Activated CD4-positive, alpha-beta T cell treated with anti-CD3 and anti-CD28 coated beads, Interleukin-10, Interleukin-2, amounts not matched to agents 100 ng/mL and 50 ng/mL, durations not matched to agents 16 hours and 8 hours (primary cell): ENCODE measurements at places on chromosomes 7 and 10.

- peak; percentile 8 for DNase-seq
Measured at GRCh38 chr10:126459878-126460481, 71.7 kb upstream of the ADAM12 start.

GRCh38 chr7:49774459-49775064 lies 1.1 kb downstream of the VWC2 start:
- DNase-seq: no peak

GRCh38 chr7:85001495-85002345 lies 185.1 kb downstream of the SEMA3D start:
- DNase-seq: no peak

DNA sequence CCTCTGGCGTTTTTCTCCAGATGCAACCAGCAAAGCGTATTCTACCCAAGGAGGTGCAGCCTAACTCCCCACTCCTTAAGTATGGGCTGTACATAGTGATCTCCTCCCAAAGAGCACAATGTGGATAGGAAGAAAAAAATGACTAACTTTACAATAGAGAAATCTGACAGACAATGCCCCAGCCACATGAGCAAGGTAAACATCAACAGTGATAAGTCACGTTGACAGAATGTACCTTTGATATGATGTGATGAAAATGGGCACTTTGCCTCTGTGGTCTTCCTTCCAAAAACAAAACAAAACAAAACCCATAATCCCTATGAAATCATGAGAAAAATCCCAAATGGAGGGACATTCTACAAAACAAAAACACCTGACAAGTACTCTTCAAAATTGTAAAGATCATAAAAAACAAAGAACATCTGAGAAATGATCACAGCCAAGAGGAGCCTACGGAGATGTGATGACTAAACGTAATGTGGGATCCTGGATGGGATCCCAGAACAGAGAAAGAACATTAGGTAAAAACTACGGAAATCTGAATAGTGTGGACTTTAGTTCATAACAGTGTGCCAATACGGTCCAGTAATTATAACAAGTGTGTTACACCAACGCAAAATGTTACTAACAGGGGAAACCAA lies 50.6 kb downstream of the ABLIM1 start:
- no peak for DNase-seq

DNA sequence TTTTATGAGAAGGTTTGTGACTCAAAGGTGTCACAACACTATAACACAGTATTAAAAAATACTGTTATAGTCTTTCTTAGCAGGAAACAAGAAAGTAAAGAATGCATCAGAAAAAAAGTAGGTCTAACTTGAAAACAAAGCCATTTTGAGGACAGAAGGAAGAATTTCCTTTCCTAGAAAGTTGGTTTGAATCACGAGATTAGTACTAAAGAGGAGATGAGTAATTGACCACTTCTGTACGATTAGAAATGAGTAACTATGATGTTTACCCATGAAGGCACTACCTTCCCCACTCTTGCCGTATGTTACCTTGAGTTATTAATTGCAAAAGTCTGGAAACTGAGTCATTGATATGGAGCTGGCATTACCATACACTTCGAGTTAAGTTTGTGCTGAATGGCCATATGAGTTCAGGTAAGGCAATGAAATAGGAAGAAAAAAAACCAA lies 65.2 kb downstream of the FAM185A start:
- peak; percentile 69 for DNase-seq

DNA sequence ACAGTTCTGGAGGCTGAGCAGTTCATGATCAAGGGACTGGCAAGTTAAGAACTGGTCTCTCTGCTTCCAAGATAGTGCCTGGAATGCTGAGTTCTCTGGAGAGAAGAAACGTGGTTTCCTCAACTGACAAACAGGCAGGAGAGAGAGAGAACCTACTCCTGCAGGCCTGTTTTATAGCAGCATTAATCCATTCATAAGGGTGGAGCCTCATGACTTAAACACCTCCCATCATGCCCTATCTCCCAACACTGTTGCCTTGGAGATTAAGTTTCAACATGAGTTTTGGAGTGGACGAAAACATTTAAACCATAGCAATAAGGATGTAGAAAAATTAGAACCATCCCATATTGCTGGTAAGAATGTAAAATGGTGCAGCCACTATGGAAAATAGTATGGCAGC lies 32.3 kb upstream of the IMMP2L start:
- no peak for DNase-seq

DNA sequence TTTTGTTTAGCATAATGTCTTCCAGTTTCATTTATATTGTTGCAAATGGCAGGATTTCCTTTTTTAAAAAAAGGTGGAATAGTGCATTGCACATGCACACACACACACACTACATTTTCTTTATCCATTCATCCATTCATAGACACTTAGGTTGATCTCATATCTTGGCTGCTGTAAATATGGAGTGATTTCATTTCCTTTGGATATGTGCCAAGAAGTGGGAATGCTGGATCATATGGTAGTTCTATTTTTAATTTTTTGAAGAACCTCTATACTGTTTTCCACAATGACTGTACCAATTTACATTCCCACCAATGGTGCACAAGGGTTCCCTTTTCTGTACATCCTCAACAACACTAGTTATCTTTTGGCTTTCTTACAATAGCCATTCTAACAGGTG lies 68.9 kb downstream of the EBLN1 start:
- DNase-seq: no peak

- no peak for DNase-seq
Measured at GRCh38 chr10:121308020-121308419, 290.2 kb downstream of the FGFR2 start.

- no peak for DNase-seq
Measured at GRCh38 chr10:22218448-22218847, 633 bp upstream of the EBLN1 start.

GRCh38 chr10:122639801-122640200 lies 59.8 kb downstream of the C10orf120 start:
- DNase-seq: no peak

- DNase-seq: no peak
Measured at GRCh38 chr7:103380395-103381191, 33.1 kb downstream of the PSMC2 start.

- DNase-seq: no peak
Measured at GRCh38 chr10:57017356-57018037, 656.4 kb upstream of the ZWINT start.

DNA sequence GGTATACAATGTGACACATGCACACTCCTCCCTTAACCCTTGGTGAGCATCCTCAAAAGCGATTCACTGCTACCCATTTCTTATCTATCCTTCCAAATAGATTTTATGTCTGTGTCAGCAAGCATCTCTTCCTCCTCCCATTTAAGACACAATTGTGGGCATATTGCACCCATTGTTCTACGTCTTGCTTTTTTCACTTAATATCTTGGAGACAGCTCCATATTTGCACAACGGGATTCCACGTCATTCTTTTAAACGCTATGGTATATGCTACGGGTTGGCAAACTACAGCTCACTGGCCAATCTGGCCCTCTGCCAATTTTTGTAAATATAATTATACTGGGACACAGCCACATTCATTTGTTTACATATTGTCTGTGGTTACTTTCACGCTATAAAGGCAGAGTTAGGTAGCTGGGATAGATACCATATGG lies 88.6 kb downstream of the RNF216 start:
- no peak for DNase-seq

GRCh38 chr10:64529003-64529350 lies 1007.8 kb downstream of the REEP3 start:
- no peak for DNase-seq

DNA sequence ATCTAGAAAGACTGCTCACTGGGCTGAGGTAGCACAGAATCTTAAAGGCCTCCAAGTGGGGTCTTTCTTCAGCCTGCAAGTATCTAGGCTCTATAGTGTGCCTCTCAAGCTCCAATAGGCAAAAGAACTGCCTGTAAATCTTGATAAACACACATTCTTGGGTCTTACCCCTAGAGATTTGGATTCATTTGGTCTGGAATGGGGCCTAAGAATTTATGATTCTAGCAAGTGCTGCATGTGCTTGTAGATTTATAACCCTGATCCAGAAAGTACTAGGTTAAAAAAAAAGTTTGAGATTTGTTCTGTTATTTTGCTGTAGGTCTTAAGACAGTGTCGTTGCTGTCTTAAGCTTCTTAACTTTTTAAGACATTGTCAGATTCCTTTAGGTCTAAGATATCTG lies 74.1 kb downstream of the RALA start:
- DNase-seq: no peak

- DNase-seq: peak; percentile 36
Measured at GRCh38 chr10:90849956-90850749, 7.7 kb downstream of the HTR7 start.

- no peak for DNase-seq
Measured at GRCh38 chr7:44273681-44274622, 51.4 kb downstream of the CAMK2B start.

GRCh38 chr10:101217450-101218281 lies 11.6 kb downstream of the LBX1 start:
- peak; percentile 32 for DNase-seq

DNA sequence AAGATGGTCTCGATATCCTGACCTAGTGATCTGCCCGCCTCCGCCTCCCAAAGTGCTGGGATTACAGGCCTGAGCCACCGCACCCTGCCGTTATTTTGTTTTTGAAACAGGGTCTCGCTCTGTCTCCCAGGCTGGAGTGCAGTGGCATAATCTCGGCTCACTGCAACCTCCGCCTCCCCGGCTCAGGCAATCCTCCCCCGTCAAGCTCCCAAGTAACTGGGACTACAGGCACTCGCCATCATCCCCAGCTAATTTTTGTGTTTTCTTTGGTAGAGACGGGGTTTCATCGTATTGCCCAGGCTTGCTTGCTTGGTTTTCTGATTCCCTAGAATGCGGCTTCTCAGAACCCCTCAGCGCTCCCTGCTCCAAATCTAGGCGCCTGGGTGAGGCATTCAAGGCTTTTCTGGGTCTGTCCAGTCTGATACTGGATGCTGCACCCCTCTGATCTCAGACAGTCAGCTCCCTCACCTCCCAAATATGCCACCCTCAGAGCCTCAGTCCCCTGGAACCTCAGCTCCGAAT lies 1.3 kb downstream of the TFR2 start:
- DNase-seq: no peak

GRCh38 chr10:49594594-49594993 lies 15.5 kb upstream of the SLC18A3 start:
- DNase-seq: peak; percentile 24

DNA sequence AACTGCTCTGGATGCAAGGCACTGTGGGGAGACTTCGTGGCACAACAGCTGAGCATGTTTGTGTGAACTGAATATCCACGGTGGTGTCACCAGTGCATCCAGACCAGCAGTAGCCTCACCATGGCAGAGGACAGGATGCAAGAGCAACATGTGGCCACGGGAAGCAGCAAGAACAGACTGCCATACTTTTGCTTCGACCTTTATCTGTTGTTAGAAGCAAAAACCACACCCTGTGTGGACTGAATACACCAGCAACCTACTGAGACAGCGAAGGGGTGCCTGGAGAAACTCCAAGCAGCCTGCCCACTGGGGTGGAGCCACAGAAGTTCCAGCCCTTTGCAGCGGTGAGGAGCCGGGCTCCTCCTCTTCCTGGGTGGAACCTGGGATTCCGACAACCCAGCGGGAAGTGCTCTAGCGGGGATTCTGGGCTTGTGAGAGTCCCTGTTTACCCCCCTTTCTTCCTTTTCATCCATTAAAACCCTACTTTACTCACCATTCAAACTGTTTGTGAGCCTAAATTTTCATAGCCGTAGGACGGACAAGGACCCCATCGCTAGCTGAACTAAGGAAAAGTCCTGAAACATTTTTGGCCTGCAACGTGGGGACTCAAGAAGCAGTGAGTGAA lies 584.9 kb downstream of the GRM8 start:
- no peak for DNase-seq
